ENCODE measurements at places on chromosomes 5 and 9.
A peak's percentile ranks its signal among the peaks of the same experiment; 100 is the strongest.

GRCh38 chr5:73482383-73483136 lies 15.7 kb upstream of the BTF3 start:
- no peak for DNase-seq

- peak; percentile 32 for DNase-seq
These were observed at the start of gene PTCH1 for GRCh38 chr9:95516734-95517558. PTCH1 (minus strand) TSS chr9:95516971.

- no peak for DNase-seq
These were observed 32.5 kb upstream of the ERBIN start for GRCh38 chr5:65893749-65894430.

DNA sequence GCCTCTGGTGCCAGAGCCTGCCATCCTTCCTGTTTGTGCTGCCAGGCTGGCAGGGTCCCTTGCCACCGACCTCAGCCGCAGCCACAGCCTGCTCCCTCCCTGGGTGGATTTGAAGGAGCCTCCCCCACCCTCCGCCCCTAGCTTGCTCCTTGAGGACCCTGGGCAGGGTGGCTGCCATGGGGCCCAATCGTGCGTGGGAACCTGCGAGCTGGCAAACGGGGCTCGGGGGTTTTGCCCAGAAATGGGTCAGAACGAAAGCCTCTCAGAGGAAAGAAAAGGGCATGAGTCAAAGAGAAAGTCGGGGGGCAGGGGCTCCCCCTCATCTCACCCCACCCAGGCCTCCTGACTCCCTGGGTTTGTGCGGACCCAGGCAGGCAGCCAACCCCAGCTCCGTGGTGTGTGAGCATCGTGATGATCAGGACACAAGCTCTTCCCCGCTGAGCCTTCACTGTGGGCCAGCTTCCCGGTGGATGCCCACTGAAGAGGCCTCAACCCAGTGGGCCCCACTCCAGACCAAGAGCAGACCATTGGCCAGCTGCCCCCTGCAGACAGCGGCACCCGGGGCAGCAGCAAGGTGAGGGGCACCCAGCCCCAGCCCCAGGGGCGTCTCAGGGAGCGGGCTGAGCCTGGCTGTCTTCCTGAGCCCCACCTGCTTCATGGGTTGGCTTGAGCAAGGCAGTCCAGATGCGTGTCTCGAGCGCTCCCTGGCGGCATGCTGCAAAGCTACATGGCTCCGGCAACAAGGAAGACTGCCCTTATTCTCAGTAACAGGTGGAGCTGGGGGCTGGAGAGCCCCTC lies 3.0 kb upstream of the FUT7 start:
- peak; percentile 75 for DNase-seq

DNA sequence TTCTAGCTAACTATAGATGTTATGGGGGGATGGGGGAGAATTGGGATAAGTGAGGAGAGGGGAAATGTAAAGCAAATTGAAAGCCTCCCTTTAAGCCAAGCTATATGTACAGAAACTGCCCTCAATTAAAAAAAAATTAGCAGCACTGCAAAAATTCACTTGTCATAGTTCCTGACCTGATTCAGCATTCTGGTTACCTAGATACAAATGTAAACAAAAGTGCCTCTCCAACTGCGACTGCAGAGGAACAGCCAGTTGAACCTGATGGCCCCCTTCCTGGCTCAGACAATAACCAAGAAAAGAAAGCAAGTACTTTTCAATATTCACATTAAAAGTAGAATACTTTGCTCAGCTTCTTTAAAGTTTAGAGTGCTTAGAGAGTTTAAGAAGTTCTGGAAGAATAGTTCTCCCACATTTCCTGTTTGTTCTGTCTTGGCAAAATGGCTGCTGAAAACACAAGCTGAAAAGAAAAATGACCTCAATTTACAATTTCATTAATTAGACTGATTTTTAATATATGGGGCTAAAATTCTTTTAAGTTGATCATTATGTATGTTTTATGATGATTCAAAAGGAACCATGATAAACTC lies 1.5 kb downstream of the FAM81B start:
- DNase-seq: no peak

DNA sequence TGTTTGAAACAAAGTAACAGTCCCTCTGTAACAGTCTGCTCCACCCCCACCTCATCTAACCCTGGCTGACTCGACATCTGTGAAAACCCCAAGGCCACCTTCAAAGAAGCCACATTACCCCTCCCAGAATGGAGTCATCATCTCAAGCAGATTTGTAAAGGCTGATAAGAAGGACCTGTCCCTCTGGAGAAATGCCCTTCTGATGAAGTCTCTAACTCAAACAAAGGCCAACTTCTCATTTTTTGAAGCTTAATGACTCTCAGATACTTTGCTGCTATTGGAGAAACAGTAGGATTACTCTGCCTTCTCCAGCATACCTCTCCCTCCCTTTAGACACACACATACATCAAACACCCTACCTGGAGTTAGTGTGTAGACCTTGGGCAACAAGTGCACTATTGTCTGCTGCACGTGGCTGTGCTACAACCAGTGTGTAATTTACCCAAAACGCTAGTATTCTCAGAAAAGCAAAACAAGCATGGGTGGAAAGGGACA lies 5.3 kb upstream of the SUSD1 start:
- no peak for DNase-seq

DNA sequence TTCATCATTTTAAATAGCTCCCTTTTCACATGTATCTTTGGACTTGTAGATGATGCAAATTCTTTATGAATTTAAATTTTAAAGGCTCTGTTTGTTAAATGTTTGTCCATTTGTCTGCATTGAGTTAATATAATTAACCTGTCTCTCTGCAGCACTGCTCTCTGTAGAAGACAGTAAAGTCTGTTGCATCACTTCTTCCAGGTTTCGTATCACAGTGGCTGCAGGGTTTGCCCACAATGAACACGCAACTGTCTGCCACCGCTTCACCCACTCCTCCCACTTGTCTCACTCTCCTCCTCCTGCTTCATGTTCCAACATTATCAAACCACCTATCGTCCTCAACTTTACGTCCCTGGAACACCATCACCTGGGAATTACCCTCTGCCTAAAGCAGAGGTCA lies 231.3 kb upstream of the SLC30A5 start:
- no peak for DNase-seq

DNA sequence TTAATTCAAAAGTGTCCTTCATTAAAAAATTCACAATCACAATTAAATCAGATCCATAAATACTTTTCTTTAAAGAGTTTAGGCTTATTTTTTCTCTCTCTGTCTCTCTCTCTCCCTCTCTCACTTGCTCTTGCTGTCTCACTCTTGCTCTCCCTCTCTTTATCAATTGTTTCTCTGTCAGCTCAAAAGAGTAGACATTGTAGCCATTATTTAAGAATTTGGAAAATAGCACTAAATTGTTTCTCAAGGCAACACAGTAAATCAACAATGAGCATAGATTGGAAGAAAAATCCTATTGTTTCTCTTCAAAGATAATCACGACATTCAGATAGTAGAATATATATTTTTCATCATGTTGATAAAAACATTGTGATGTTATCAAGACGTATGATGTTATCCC lies 1114.0 kb downstream of the PTPRD start:
- DNase-seq: no peak

DNA sequence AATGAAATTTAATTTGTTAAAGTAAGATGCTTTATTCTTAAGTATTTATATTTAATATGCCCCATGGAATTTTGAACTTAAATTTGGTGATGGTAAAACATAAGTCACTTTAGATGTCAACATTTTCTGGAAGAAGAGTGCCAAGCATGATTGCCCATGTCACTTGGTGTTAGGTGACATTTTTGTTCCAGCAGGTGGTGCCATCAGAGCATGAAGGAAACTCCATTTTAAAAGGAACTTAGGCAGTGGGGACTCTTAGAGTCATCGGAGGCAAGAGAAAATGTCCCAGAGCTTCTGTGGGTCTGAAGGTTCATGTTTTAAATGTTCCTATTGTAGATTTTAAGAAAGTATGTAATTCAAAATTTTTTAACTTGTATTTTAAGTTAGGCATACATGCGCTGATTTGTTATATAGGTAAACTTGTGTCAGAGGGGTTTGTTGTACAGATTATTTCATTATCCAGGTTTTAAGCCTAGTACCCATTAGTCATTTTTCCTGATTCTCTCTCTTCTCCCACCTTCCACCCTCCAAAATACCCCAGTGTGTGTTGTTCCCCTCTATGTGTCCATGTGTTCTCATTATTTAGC lies 789.3 kb downstream of the SEMA5A start:
- DNase-seq: no peak

DNA sequence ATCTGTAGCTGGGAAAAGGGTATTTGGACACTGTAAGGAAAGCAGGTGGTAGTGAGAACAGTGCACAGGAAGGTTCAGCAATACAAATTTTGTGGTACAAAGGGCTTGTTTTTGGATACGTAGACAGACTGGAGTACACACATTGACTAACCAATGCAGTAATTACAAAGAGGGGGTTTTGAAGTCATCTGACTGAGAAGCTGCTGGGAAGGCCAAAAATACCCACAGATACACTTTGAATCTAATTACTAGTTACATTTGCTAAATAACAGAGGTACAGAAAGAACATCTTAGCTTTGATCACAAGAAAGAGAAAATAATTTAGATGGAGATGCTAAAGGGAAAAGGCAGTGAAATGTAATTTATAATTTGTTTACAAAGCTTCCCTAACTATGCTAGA lies 45.9 kb downstream of the PKD2L2 start:
- DNase-seq: no peak

- no peak for DNase-seq
These were observed 28.5 kb downstream of the GOLGA2 start for GRCh38 chr9:128247226-128247803.

DNA sequence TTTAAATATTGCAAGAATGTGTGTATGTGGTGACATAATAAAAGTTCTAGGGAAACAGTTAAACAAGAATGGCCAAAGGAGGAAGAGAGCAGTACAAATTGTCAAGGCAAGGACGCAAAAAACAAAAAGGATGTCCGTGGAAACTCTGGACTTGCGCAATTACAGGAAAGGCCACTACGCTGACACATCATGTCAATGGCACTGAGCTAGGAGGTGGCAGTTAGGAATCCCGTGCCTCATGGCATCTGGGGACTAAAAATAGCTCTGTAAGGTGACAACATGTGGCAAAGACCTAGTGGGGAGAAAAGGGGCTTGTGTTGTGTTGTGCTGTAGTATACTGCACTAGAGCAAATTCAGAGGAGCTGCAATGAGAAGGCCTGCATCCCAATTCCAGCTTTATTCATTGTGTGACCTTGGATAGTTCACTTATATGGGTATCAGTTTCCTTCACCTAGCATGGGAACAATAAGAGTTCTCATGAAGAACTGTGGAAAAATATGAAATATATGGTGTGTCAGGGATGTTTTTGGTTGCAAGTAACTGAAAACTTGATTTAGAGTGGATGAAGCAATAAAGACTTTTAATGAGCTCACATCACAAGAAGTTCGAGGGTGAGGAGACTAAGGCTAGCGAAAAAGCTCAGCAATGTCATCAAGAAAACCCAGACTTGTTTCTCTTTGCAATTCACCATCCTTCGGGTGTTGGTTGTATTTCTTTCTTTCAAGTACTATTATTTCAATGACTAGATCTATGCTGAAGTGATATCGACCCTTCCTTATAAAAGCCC lies 124.1 kb upstream of the STC2 start:
- no peak for DNase-seq

- no peak for DNase-seq
These were observed 61.3 kb downstream of the ANKH start for GRCh38 chr5:14810282-14810681.

- no peak for DNase-seq
These were observed 23.9 kb upstream of the ANKRD55 start for GRCh38 chr5:56257010-56257409.

- DNase-seq: no peak
These were observed 18.6 kb upstream of the RICTOR start for GRCh38 chr5:39092581-39093351.

- no peak for DNase-seq
These were observed 12.0 kb upstream of the CTSL start for GRCh38 chr9:87713988-87714330.

GRCh38 chr5:106699796-106700195 lies 970.9 kb downstream of the EFNA5 start:
- DNase-seq: no peak

DNA sequence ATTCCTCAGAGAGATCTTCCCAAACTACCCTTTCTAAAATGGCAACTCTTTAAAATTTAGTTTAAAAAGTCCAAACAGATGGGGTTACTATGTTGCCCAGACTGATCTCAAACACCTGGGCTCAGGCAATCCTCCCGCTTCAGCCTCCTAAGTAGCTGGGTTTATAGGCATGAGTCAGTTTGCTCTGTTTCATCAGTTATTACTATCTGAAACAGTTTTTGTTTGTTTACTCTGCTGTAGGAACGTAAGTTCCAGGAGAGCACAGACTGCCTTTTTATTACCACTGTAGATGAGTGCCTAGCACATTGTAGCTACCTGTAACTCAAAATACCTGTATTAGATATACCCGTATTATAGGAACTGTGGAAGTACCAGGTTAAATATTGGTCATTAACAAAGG lies 89.4 kb downstream of the UHRF2 start:
- DNase-seq: no peak

GRCh38 chr5:13932561-13932960 lies 11.9 kb downstream of the DNAH5 start:
- DNase-seq: no peak

DNA sequence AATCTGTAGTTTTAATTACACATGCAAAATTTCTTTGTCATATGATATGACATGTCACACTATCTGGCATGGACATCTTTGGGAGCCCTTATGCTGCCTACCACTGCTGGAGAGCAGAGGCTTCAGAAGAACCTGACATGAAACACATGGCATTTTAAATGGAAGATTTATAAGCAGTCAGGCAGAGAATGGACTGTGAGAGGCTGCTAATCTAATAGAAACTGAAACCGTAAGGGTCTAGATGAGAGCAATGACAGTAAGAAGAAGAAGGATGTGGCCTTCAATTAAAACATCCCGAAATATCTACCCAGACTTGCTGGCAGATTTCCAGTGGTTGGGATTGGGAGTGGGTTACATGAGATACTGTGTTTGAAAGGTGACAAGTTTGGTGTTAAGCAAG lies 149.8 kb downstream of the MACIR start:
- DNase-seq: no peak

DNA sequence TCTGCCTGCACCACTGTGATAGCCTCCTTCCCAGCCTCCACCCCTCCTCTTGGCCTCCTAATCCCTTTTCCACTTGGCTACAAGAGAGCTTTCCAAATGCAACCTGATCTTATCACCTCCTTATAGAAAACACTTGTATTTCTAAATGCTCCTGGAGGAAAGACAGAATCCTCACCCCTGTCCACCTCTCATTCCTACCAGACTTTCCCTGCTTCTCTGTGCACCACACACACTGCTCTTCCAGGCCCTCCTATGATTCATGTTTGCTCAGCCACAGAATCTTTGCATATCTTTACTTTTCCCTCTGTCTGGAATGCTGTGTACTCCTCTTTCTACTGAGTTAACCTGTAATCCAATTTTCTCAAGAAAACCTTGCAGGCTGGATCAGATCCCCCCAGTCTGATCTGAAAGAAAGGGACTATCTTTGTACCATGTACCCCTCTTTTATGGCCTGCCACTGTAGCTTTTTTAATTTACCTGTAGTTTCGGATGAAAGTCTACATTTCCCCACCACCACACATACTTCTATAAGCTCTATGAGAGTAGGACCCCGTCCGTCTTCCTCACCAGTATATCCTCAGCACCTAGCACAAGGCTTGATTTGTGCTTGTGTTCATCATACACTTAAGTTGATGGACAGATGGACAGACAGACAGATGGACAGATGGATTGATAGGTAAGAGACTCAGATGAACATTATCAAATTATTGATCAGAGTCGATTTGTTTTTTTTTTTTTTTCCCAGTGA lies 95.3 kb downstream of the GALNT10 start:
- no peak for DNase-seq

Measured in stimulated activated CD4-positive, alpha-beta T cell treated with anti-CD3 and anti-CD28 coated beads, TNF-alpha, amount 100 ng/mL, for 1 hour (primary cell).